GM12864 (cell line): ENCODE measurements at places on chromosomes 5 and 9.

GRCh38 chr5:78753093-78753531, 104.5 kb upstream of the LHFPL2 start:
- no peak for DNase-seq

- DNase-seq: peak; percentile 47
These were observed at the start of gene TMOD1 for GRCh38 chr9:97501177-97501971. Gene TMOD1 (plus strand): TSS chr9:97501666. CDS start chr9:97524189, 22,523 bp downstream.

DNA sequence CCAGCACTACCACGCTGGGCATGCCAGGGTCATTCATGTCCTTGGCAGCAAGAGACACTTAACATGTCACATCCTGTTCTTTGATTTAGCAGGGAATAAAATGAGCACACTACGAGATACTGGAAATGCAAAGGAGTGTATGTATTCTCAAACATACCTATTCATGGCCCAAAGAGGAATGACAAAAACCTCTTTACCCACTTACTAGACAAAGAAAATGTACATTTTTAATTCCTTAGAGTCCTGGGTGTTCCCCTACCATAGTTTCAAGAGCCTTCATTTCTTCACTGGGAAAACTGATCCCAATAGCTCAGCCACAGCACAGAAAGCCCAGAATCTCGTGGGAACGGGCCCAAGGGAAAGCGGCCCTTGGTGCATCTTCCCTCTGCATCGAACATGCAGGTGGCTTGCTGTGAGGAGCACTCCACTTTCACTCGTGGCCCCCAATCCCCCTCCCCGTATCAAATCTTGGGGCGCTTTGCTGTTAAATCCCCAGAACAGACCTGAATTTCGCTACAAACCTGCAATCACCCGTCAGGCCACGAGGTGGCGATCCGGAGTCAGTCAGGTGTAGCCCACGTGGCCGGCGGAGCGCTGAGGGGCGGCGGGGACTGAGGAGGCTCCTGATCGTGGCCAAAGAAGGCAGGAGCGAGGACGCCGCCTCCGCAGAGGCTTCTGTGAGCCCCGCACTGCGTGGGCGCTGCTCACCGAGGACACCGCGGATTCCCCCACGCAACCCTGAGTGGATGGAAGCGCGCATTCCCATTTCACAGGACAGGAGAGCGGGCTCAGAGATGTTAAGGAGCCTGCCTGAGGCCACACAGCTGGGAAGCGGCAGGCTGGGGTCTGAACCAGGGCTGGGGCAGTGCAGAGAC, 91.4 kb downstream of the LMX1B start:
- peak; percentile 38 for DNase-seq

- DNase-seq: no peak
These were observed 132.3 kb upstream of the CDH12 start for GRCh38 chr5:22985446-22985845.

- no peak for DNase-seq
These were observed 115.3 kb downstream of the SEMA6A start for GRCh38 chr5:116459301-116459700.

GRCh38 chr9:74493512-74493911, 3.6 kb upstream of the RORB start:
- DNase-seq: no peak

DNA sequence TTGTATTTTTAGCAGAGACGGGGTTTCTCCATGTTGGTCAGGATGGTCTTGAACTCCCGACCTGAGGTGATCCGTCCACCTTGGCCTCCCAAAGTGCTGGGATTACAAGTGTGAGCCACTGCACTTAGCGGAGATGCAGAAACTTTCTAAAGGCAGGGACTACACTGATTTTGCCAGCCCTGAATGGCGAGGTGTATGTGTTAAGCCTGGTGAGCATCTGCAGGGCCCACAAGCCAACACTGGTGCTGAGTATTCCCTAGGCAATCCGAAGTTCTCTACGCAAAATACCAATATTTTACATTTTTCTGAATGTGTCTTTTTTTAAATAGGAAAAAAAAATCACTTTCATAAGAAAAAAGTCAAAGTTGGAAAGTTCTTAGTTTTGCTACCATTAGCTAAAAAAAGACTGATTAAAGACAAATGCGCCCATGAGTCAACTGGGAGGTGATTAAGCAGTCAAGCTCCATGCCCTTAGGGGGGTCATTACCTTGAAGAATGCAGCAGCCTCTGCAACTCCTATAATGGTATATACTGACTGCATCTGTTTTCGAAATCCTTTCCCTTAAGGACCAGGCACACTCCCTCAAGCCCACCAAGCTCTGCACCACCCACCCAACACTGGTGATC, 502.8 kb downstream of the BNC2 start:
- no peak for DNase-seq

- DNase-seq: no peak
These were observed 127.7 kb downstream of the TLE4 start for GRCh38 chr9:79699479-79699878.
